ELR (cell line): ENCODE measurements at places on chromosomes 13 and 19.

DNA sequence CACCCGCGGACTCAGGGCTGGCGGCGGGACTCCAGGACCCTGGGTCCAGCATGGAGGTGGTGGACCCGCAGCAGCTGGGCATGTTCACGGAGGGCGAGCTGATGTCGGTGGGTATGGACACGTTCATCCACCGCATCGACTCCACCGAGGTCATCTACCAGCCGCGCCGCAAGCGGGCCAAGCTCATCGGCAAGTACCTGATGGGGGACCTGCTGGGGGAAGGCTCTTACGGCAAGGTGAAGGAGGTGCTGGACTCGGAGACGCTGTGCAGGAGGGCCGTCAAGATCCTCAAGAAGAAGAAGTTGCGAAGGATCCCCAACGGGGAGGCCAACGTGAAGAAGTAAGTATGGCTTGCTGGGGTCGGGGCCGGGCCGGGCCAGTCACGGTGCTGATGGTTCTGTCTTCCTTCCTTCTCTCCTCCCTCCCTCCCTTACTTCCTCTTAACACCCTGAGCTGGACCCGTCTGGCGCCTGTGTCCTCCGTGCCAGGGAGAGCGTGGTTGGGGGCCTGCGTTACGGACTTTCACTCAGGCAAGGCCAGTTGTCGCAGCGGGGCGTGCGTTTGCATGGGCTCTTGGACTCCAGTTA is 1.4 kb downstream of the STK11 start:
- DNase-seq = peak; percentile 29

DNA sequence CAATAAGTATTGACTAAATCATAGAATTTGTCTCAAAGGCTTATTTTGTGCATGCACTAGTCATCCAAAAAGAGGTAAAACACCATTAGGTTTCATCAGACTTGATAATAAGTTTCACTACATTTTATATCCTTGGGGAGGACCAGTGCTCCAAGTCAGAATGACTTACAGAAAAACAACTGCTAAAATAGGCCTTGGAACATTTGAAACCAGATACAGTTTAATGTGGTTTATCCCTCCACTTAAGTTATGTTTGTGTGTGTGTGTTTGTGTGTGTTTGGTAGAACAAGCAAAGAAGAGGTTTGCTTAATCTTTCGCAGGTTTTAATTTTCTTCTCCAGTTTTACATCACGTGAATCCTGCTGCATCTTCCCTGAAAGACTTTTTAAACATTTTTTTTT is 570.9 kb downstream of the PCDH9 start:
- DNase-seq = no peak

DNA sequence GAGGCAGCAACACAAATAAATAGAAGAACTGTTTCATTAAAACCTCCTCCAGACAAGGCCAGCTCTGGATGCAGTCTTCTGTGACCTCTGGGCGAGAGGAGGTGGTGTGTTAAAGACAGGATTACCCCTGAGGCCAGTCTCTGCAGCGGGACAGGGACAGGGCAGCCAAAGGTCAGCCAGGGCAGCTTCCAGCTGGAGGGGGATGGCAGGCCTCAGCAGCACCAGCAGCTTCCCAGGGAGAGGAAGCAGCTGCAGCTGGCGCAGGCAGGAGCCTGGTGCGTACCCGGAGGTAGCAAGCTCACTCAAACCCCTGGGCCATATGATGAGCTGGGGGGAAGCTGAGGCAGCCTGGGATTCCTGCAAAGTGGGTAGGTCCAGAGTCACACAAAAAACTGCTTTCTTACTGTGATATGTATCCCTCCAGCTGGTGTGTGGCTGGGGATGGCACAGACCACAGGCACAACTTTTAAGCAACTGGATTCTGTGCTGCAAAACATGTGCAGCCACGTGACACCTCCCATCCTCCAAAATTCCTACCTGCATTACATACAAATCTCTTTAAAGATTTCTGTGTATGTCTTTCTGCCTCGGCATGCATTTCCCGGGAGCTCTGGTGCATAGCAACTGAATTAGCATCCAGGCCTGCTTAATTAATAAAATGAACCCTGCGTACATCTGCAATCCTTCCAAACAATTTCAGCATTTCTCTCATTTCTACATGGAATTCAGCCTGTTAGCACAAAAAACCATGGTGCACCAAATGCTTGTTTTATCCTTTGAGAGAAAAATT is 238.3 kb upstream of the MAB21L1 start:
- no peak for DNase-seq

- DNase-seq = peak; percentile 94
Measured at GRCh38 chr19:49712397-49712859, 21.5 kb downstream of the CPT1C start.

- no peak for DNase-seq
Measured at GRCh38 chr19:10163536-10163935, 31.2 kb downstream of the DNMT1 start.

DNA sequence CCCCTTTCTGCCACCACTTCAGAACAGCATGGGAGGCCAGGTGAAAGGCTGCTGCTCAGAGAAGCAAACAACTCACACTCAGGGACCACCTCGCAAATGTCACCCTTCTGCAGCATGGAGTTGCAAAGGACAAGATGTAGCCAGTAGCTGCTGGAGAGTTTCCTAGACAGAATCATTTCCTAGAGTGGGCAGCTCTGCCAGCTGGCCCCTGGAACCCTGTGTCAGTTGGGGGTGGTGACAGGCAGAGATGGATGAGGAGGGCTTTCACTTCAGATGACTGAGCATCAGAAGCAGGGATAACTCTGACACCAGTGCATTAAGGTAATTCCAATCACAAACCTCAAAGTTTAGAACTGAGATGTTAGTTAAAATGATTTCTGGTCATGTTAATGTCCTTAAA is 34.4 kb upstream of the EPHX3 start:
- no peak for DNase-seq

DNA sequence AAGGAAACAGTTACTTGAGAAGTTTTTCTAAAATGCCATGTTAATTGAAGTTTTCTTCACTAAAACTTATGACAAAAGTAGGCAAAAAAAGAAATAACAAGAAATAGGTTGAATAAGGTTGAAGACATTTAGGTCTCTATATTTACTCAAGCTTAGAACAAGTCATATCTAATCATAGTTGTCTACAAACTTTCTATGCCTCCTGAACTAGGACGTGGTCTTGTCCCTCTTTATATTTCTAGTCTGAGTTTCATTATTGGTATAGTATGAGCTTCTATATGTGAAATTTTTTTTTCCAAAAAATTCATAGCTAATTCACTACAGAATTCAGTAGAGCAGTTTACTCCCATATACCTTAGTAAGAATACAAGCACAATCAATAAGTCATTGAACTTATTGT is 836.4 kb downstream of the SLITRK6 start:
- DNase-seq = no peak

GRCh38 chr19:45667620-45668341 is at the start of gene GIPR:
Gene GIPR (plus strand): TSS chr19:45668221. CDS start chr19:45669521, 1,300 bp downstream.
- peak; percentile 60 for DNase-seq

DNA sequence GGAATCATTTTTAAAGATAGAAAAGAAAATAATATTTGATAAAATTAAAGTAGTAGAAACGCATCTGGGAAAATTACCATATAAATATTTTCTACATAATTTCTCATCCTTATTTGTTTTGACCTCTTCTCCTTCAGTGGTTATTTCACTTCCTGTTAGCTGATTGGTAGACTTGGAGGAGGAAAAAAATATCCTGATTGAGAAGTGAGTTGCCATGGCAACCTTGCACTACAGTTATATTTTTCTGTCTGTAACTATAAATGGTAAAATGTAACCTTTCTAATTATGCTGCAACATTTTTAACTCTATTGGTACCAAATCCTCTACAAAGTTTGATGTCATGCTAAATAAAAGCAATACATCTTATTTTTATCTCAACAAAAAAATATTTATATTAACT is 45.2 kb downstream of the SCEL start:
- no peak for DNase-seq

DNA sequence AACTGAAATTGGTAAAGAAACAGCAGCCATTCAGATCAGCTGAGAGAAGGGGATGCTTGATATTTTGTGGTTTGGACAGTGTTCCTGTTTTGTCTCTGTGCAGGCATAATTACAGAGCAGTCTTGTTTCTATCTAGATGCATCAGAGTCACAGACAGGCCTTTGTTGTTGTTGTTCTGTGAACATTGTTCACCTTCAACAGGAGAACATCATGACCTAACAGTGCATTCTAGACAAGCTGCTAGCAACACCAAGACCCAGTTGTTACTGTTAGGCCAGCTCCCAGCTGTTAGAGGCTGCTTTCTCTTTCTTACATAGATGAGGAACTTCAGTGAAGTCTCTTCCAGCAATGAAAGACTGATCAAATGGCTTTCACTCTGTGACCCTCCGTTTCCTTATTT is 8.5 kb upstream of the LSR start:
- DNase-seq = no peak

DNA sequence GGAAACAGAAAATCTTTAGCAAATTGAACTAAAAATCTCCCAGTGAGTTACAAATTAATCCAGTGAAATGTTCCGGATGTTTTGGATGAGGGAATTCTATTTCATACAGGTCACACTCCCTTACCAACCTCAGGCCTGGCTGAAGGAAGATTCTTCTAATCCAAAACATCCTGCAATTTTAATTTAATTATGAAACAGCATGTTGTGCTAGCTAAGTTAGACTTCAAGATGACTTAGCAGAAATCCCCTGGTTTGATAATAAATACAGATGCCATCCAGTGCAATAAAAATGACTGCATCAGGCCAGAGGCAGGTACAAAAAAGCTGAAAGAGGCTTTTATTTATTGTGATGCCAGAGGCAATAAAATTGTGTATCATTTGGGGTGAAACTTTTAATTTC is 96.7 kb upstream of the CLDN10 start:
- no peak for DNase-seq

DNA sequence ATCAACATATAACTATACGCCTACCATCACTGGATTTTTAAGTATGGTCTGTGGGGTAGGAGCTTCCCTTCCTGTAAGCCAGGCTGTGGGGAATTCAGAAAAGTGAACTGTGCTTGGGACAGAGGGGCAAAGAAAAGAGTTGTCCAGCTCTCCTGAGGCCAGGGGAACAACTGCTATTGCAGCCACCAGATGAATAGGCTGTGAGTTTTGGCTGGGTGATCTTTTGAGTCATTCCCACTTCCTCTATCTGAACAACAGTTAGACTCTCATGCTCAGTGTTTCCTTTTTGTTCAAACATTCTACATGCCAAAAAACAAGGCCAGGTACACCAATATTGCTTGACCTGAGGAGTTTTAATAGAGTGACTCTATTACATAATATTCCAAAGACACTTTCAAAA is 426.2 kb upstream of the DACH1 start:
- DNase-seq = peak; percentile 45

- DNase-seq = peak; percentile 23
Measured at GRCh38 chr19:40623403-40624251, 22.5 kb downstream of the LTBP4 start.

DNA sequence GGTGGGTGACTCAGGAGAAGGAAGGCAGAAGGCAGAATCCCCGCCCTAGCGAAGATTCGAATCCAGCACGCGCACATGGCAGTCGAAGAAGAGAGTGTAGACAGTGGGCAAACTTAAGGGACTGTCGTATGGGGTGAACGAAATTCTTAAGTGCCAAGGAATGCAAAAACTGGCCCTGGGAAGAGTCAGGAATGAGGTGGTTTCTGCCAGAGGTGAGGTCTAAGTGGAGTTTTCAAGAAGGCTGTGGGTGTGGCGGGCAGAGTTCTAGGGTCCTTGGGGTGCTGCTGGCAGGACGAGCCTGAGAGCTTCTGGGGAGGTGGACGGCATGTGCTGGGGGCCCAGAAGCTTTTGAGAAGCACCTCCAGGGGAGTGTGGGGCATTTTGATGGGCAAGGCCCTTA is 63.9 kb upstream of the RNF113B start:
- DNase-seq = no peak

GRCh38 chr13:44542361-44542760 is 33.8 kb downstream of the TSC22D1 start:
- no peak for DNase-seq

DNA sequence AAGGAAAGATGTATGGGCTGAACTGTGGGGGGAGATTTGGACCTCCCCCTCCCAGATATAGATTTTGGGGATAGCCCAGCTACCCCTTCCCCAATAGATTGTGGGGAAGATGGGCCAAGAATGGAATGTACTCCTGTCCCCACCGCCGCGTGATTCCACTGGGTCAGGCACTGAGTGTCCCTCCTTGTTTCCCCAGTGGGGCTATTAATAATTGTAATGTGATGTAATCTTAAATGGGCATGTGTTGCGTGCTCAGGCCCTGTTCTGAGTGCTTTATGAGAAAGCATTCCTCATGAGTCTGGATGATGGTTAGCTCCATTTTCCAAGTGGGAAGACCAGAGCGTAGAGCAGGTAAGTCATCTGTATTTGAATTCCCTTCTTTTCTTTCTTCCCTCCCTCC is 1.4 kb downstream of the PSMD8 start:
- peak; percentile 54 for DNase-seq

DNA sequence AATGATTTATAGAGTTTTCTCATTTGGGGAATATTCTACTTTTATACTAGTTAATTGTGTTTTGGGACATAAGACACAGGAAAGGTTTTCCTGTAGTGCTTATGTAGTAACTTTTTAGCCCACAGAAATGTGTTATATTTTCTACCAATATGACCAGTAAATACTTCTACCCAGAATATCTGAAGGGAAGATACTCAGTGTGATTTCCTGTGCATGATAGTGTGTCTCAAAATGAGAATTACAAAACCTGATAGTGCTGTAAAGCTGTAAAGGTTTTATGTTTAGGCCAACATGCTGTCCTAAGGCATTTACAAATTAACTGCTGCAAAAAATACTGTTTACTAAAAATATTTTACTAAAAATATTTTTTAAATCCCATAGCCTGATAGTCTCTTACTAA is 126.8 kb downstream of the RXFP2 start:
- DNase-seq = no peak

DNA sequence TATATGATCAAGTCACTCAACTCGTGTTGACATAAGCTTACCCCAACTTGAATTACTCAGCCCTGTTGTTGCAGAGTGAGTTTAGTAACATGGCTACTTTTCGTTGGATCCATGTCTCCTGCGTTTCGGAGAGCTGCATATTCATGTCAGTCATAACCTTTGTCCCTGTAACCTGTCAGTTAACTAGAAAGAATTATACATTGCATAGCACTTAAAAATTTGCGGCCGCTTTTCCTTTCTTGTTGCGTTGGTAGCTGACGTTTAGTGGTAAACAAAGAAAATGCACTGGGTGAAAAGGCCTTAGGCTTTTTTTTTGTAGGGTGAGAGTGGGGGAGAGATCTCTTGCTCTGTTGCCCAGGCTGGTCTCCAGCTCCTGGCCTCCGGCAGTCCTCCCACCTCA is 14.2 kb downstream of the ZNF507 start:
- DNase-seq = no peak

DNA sequence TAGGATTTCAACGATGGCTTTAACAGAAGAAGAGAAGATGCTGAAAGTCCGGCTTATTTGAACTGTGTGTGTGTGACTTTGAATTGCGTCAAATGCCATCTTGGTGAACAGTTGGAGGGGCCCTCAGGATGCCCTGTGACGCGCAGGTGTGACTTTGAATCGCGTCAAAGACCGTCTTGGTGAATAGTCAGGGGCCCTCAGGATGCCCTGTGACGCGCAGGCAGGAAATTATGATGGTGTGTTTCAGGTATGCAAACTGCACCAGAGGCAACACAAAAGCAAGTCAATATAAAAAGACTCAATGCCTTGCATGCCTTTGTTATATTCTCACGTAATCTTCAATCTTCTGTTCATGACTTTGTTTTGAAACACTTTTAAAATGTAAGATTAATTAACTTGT is 29.2 kb downstream of the ATP11A start:
- no peak for DNase-seq
